ENCODE measurements at places on chromosomes 12 and 14.
A peak's percentile ranks its signal among the peaks of the same experiment; 100 is the strongest.

DNA sequence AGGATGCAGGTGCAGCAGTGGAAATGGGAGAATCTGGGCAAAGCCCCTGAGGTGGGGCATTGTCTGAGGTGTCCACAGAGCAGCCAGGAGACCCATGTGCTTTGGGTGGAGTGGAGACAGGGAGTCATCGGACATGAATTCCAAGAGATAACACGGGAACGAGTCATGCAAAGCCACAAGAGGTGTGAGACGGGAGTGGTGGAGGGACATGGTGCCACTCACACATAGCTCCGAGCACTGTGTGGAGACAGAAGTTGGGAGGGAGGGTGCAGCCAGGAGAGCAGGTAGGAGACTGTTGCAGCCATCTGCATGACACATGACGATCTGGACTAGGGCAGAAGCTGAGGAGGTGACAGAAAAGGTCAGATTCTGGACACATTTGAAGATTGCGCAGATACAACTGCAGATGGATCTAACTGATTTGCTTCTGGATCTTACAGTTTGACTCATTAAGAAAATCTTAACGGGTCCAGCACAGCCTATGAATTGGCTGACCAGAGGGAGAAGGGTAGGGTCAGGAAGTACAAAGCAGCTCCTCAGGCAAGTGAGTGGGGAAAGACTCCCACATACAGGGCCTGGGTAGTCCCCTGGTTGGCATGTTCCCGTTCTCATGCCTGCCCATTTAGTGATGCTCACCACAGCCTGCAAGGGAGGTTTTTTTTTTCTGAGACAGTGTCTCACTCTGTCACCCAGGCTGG is 379.8 kb downstream of the FUT8 start:
- H3K4me3 ChIP-seq = no peak overlapping the region
- no peaks in the 10 kb centered on the region for H3K36me3 ChIP-seq
- no peaks in the 10 kb centered on the region for H3K4me1 ChIP-seq
- no peak for DNase-seq
- H3K27me3 ChIP-seq = no peaks in the 10 kb centered on the region

DNA sequence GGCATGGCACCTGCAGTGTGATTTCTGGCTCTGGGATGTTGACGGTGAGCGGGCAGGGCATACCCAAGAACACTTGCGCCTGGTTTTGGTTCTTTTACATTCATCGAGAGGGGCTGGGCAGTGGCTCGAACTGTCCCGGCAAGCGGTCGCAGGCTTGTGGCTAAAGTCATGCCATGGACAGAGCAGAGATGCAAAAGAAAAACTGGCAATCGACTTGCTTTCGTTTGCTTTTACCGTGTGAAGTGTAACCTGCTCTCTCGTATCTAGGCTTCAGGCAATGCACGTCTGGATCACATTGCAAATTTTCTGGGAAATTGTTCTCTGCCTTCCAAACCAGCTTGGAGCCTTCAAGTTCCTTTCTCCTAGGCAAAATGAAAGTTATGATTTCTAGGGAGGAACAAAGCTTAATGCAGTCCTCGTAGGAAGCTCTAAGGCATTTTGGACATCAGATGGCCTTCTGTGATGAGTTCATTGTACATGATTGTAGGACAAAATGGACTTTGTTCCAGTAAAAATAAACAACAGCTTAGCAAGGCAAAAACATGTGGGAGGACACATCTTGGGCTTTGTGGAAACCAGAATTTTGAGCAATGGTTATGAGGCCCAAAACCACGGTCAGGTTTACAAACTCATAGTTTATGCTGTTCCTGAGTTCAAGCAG is 18.3 kb downstream of the ADGRD1 start:
- H3K4me3 ChIP-seq = no peak overlapping the region
- no peaks in the 10 kb centered on the region for H3K27me3 ChIP-seq
- H3K27ac ChIP-seq = peak overlapping the region; percentile 36
- no peaks in the 10 kb centered on the region for H3K4me1 ChIP-seq

DNA sequence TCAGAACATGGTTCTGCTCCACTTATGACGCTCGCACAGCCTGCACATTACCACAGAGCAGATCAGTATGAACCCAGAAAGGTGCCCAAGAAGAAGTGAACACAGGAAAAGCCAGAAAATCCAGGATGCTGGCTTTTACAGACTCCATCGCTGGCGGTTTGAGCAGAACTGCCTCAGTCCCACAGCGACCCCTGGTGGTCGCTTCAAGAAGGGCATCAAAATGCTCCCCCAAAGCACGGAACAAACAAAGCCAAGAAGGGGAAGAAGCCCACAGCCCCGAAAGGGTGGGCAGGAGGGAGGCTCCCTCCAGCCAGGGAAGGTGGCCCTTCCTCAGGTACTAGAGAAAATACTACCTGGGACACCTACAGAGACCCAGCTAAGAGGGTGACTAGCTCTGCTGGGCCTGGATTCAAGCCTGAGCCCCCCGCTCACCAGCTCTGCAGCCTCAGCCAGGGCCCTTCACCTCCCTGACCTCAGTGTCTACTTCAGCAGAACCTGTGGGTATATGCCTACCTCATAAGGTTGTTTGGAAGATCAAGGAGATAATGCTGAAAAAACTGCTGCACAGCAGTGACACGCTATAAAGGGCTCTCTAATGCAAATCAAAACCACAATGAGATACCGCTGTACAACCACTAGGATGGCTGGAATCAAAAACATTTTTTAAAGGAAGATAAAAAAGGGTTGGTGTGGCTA is 98.1 kb downstream of the NCOR2 start:
- H3K27me3 ChIP-seq = no peaks in the 10 kb centered on the region
- no peak for DNase-seq
- no peaks in the 10 kb centered on the region for H3K4me1 ChIP-seq
- peaks cover 55% of the 10 kb centered on the region for H3K36me3 ChIP-seq

- no peak overlapping the region for H3K27ac ChIP-seq
- no peak overlapping the region for H3K4me3 ChIP-seq
- peaks cover 2% of the 10 kb centered on the region for H3K27me3 ChIP-seq
- H3K36me3 ChIP-seq = no peaks in the 10 kb centered on the region
- no peak for DNase-seq
Measured at GRCh38 chr14:99118046-99118721, 153.8 kb downstream of the BCL11B start.

- no peak overlapping the region for H3K4me3 ChIP-seq
- H3K4me1 ChIP-seq = no peaks in the 10 kb centered on the region
- DNase-seq = no peak
- H3K27me3 ChIP-seq = no peaks in the 10 kb centered on the region
Measured at GRCh38 chr12:98354520-98355035, 160.8 kb upstream of the TMPO start.

- no peak overlapping the region for H3K4me3 ChIP-seq
- no peak for DNase-seq
- no peaks in the 10 kb centered on the region for H3K27me3 ChIP-seq
- H3K27ac ChIP-seq = no peak overlapping the region
- no peaks in the 10 kb centered on the region for H3K36me3 ChIP-seq
Measured at GRCh38 chr14:53193193-53193592, 40.1 kb upstream of the DDHD1 start.

DNA sequence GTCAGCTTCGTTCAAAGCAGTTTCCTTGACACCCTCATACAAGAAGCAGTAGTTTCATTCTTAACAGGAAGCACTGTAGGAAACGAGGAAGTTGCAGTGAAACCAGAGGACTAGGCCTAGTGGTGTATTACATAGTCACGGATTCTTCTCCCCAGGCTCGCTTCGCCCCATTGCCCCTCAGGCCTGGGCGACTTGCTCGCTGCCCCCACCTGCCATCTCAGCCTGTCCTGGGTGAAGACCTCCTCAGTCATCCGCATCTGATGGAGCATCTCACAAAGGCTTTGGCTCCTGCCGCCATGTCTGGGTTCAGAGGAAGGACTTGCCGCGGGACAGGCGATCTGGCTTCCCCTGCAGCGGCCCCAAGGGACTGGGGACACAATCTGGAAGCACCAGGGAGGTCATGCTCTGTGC is 93.5 kb downstream of the LMNTD1 start:
- no peaks in the 10 kb centered on the region for H3K27me3 ChIP-seq
- H3K4me3 ChIP-seq = no peak overlapping the region
- H3K4me1 ChIP-seq = no peaks in the 10 kb centered on the region
- no peak overlapping the region for H3K27ac ChIP-seq

- peaks cover 18% of the 10 kb centered on the region for H3K4me1 ChIP-seq
- no peaks in the 10 kb centered on the region for H3K27me3 ChIP-seq
- no peaks in the 10 kb centered on the region for H3K36me3 ChIP-seq
Measured at GRCh38 chr14:104800771-104801519, at the start of gene ZBTB42. ZBTB42 (plus strand) TSS chr14:104801101; CDS start chr14:104801198, 97 bp downstream.

- H3K27ac ChIP-seq = no peak overlapping the region
- H3K4me1 ChIP-seq = no peaks in the 10 kb centered on the region
- H3K27me3 ChIP-seq = no peaks in the 10 kb centered on the region
- H3K4me3 ChIP-seq = no peak overlapping the region
Measured at GRCh38 chr12:65565601-65566560, 258.4 kb upstream of the HMGA2 start.

- H3K27me3 ChIP-seq = no peaks in the 10 kb centered on the region
- no peaks in the 10 kb centered on the region for H3K4me1 ChIP-seq
- H3K4me3 ChIP-seq = no peak overlapping the region
Measured at GRCh38 chr14:89384023-89384422, 33.0 kb downstream of the FOXN3 start.

GRCh38 chr12:117360222-117360550 is 1.2 kb downstream of the NOS1 start:
- no peak overlapping the region for H3K27ac ChIP-seq
- no peaks in the 10 kb centered on the region for H3K4me1 ChIP-seq
- no peak for DNase-seq

GRCh38 chr14:92534932-92535643 is 21.5 kb downstream of the RIN3 start:
- peaks cover 39% of the 10 kb centered on the region for H3K4me1 ChIP-seq
- H3K4me3 ChIP-seq = no peak overlapping the region
- H3K27ac ChIP-seq = no peak overlapping the region
- no peaks in the 10 kb centered on the region for H3K36me3 ChIP-seq

DNA sequence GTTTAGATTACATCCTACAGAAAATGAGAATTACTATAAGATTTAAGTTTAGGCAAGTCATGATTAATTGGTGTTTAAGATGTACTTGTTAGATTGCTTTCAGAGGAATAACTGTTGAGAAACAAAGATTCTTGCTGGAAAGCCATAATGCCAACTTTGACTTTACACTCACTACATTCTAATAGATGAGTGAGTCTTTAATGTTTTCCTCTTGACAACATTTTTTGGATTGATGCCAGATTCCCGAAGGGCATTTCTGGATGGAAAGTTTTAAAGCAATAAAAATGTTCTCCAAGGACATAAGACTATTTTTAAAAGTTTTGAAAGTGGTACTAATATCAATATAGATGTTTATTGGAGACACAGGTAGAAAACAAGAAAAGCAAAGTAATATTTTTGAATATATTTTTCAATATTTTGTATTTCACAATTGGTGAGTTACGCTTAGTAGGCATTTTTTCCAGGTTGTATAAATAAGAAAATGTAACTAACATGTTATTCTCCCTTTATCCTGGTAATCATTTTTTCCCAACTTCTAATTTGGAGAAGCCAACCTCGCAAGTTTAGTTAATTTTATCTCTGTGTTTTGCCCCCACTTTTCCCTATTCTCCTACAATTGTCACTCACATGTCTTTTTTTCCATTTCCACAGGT is 307.3 kb downstream of the CEP128 start:
- no peak overlapping the region for H3K27ac ChIP-seq
- no peak for DNase-seq
- no peaks in the 10 kb centered on the region for H3K27me3 ChIP-seq
- no peak overlapping the region for H3K4me3 ChIP-seq
- H3K4me1 ChIP-seq = no peaks in the 10 kb centered on the region
- no peaks in the 10 kb centered on the region for H3K36me3 ChIP-seq

DNA sequence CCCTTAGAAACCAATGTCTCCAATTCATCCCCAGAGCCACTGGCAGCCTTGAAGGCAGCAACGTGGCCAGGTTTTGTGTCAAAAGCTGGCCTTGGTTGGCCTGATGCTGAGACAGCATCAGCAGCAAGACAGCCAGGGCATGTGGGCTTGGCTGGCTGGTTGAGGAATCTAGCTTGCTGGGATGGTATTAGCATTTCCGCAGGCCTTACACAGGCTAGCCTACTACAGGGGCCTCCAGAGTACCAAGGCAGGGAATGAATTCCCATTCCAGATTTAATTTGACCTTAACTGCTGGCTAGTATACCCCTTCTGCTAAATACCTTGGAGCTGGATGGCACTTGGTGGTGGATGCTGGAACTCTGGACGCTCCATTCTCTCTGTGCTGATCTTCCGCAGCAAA is 15.8 kb downstream of the NGDN start:
- peaks cover 7% of the 10 kb centered on the region for H3K36me3 ChIP-seq
- no peak overlapping the region for H3K4me3 ChIP-seq
- no peaks in the 10 kb centered on the region for H3K4me1 ChIP-seq
- H3K27me3 ChIP-seq = no peaks in the 10 kb centered on the region
- H3K27ac ChIP-seq = no peak overlapping the region
- no peak for DNase-seq

GRCh38 chr12:13834241-13834640 is 147.2 kb downstream of the GRIN2B start:
- no peaks in the 10 kb centered on the region for H3K27me3 ChIP-seq
- no peak for DNase-seq
- H3K4me3 ChIP-seq = no peak overlapping the region
- no peaks in the 10 kb centered on the region for H3K4me1 ChIP-seq

DNA sequence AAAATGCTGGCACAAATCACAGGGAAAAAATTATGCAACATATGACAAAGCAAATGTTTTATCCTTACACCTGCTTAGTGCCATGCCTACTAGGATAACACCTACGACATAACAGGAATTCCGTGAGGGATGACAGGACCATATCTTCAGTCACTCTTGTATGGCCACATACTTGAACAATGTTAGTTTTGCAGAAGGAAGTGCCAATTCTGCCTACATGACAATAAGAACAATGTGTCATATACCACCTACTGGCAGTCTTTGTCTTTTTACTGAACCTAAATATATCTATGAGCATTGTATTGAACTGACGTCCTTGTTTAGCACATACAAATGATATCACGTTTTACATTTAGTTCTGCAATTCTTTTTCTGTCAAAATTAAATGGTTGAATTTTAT is 234.0 kb downstream of the ADAMTS20 start:
- H3K4me3 ChIP-seq = no peak overlapping the region
- no peaks in the 10 kb centered on the region for H3K4me1 ChIP-seq
- no peaks in the 10 kb centered on the region for H3K27me3 ChIP-seq
- H3K36me3 ChIP-seq = no peaks in the 10 kb centered on the region

DNA sequence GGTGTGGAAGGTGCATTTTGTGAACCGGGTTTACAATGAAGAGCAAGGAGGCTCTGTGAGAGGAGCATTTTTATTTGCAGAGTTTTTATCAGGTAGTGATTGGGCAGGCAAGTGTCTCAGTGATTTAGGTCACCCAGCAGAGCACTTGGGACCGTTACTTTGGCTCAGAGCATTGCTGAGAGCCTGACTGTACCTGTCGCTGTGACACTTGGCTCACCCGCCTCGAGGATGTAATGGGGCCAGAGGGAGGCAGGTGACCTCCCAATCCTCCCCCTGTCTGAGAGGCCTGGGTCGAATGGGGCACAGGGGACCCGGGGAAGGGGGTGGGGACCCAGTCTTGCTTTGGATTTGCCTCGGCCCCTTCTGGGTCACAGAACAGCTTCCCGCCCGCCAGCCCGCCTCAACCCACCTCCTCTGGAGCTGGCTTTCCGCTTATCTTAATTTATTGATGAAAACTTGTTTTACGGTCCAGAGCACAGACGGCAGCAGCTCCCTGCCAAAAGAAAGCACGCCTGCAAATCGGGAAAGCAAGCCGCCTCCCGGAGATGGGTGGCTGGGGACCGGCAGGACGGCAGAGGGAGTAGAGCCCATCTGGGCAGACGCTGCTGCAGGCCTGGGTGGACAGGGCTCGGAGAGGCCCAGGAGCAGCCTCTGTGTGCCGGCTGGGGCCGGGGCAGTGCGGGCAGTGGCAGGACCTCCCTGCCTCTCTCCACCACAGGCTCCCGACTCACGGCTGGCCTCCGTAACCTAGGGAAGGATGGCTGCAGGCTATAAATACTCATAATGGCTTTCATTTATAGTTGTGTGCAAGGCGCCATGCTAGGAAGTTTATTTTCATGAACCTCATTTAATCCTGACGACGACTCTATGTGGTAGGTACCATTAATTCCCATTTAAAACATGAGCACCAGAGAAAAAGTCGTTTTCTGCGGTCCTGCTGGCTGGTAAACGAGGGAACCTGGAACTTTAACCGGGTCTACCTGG is 187.1 kb downstream of the TSPAN9 start:
- no peak overlapping the region for H3K27ac ChIP-seq
- DNase-seq = no peak
